ENCODE measurements at places on chromosomes 5 and 9. TPM values are rescaled to one million over a fixed set of nuclear protein-coding genes. Genes with fewer than 3 reads are reported as not detected.

GRCh38 chr5:33309068-33309467 is 131.7 kb upstream of the TARS1 start:
- no peak for DNase-seq

IFNA2 gene
- not detected for total RNA-seq

TNC gene
- 154 TPM for total RNA-seq

DNA sequence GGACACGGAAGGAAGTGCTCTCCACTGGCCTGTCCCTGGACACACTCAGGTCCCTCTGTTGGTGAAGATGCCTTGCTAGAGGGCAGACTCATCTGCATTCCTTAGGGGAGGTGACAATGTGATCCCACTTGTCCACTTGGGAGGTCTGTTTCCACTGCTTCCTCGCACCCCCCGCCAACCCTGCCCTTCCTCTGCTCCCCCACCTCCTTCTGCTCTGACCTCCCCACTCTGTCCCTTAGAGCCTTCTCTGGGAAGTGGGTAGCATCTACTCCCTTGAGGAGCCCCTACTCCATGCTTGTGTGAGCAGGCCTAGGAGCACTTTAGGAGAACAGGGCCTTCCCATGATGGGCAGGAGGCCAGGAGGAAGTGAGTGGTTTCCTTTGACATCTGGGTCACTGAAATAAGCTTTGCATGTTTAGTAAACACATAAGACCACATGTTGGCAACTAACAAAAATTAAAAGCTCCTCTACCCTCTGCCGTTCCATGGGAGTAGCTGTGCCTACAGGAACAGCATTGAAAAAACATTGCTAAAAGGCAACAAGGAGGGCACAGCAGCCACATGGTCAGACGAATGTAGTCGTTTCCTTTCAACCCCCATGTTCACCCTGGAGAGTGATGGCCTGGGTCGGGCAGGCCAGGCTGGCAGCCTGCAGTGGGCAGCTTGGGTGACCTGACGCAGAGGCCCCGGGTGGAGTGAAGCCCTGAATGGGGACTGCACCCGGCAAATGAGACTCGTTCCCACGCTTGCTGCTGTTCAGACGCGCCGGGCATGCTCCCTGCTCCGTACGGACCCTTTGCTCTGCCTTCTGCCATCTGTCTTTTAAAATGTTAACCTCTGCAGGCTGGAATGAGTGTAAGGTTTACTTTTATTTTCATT is 634.0 kb downstream of the IRX1 start:
- DNase-seq, result no peak

DNA sequence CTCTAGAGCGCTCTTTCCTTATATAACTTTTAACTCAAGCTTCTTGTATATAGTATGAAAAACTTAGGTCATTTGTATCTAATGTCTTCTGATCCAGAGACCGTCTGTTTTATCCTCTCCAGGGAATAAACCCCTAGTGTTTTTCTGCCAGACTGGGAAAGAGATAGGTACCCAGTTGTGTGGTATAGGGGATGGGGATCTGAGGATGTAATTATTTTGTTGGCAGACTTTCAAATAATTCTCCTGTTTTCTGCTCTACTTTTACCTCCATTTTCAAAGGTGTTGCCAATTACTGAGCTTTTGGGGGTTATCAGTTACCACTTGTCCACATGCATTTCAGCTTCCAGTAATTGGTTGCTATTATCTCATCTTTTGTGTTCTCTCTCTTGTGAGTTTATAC is 17.9 kb downstream of the CCDC171 start:
- no peak for DNase-seq

DNA sequence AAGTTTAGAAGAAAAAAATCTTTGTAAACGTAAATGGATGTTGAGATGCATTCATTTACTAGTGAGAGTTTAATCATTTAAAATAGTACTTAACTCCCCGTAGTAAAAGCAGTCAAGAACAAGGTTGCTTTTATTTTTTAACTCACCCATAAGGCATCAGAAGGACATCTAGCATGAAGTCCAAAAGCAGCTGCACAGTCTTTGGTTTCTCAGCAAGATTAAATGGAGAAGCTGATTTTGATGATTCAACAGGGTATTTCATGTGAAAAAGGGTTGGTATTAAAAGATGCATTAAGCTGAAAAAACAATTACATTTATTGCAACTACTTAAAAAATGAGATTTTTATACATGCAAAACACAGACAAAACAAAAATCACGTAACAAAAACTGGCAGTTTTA is 44.0 kb downstream of the ECPAS start:
- DNase-seq, result no peak

RECK gene
- total RNA-seq, result 19.2 TPM

CORO2A gene
- 3.1 TPM for total RNA-seq

ELAVL2 gene
- not detected for total RNA-seq

GRCh38 chr5:107937651-107938355 is 267.1 kb upstream of the EFNA5 start:
- DNase-seq, result no peak

- DNase-seq, result peak; percentile 55
These were observed 21.6 kb downstream of the SH3GLB2 start for GRCh38 chr9:129006328-129007034.

- DNase-seq, result no peak
These were observed 141.1 kb upstream of the OR13F1 start for GRCh38 chr9:104362912-104363472.

DNA sequence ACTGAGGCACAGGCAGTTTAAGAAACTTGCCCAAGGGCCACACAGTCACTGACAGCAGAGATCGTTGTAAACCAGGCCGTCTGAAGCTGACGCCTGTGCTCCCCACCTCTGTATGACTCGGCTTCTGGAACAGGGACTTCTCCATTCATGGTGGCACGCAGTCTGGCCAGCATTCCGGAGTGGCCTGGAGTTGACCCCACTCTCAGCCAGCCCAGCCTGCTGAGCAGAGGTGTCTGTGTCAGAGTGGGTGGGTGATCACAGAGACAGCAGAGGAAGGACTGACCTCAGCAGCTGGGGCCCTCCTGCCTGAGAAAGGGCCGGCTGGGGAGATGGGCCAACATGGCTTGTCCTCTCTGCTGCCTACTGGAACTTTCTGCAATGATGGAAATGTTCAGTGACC is 12.6 kb downstream of the LRSAM1 start:
- DNase-seq, result no peak

DNA sequence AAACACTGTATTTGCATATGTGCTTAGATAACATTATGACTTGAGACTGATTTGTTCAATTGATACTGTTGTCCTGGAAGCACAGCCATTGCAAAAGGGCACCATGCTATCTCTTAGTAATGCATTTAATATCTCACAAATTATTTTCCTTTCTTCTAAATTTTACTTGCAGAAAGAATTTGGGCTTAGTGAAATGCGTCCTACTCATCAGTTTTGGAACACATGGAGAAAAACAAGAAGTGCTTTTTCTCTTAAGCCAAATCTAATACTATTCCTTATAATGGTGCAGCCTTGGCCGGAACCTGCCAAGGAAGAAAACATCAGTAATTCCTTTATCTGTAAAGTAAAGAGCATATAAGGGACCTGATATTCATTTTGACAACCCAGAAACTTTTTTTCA is 172.2 kb upstream of the ZNF608 start:
- no peak for DNase-seq

DNA sequence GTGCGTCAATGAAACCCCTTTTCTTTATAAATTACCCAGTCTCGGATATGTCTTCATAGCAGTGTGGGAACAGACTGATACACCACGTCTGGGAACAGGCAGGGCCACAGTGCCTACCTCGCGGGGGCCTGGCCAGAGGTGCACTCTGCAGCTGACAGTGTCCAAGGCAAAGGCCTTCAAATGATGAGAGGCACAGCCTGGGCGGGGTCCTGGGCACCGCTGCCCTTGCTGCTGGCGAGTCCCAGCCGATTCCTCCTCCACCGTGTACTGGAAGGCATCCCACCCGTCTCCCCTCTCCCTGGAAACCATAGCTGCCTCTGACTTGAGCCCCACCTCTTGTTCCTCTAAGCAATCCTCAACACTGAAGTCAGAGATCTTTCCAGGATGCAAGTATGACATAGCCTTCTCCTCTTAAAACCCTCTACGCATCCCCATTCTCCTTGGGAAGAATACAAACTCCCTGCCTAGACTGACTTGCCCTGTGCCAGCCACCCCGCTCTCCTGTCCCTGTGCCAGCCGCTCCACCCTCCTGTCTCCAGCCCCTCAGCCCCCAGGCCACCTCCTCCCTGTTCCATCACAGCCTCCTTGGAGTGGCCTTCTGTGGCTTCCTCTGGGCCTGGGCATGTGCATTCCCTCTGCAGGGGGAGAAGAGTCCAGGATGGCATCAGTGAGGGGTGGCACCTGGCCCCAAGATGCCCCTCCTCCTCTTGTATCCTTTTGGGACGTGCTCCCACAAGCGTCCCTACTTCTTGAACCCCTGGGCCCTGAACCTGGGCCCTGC is 8.1 kb upstream of the COL5A1 start:
- DNase-seq, result peak; percentile 8

DNA sequence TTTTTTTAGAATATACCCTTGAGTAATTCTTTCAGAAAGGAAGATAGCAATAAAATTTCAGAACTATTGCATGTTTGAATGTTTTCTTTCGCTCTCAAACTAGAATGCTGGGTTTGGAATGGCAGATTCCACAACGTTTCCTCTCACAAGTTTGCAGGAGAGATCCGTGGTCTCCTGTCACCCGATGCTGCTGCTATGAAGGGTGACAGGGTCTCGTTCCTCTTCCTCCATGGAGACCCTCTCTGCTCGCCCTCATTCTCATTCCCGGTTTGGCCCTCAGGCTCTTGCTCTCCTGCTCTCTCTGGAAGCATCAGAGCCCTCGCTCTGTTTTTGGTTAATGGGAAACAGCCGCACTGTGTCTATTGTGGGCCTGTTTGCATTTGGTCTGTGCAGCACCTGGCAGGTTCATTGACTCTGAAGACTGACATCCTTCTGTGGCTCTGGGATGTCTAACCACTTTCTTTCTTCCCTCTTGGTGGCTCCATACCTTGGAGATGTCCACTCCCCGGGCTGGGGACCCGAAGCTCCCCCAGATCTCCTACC is 12.6 kb upstream of the FAM163B start:
- DNase-seq, result no peak

DNA sequence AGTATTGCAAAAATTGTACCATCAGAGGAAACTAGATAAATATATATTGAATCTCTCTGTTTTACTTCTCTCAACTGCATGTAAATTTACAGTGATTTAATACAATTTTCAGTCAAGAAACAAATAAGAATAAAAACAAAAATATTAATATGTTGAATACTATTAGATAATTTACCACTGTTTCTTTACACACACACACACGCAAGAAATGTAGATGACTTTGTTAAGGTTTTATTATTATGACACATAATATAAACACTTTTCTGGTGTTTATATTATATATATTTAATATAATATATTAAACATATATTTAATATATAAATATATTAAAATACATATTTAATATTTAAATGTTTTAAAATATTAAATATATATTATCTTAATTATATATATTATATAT is 814.3 kb upstream of the CDH10 start:
- DNase-seq, result no peak

GRCh38 chr9:7545371-7546165 is 254.0 kb downstream of the DMAC1 start:
- DNase-seq, result no peak

DNA sequence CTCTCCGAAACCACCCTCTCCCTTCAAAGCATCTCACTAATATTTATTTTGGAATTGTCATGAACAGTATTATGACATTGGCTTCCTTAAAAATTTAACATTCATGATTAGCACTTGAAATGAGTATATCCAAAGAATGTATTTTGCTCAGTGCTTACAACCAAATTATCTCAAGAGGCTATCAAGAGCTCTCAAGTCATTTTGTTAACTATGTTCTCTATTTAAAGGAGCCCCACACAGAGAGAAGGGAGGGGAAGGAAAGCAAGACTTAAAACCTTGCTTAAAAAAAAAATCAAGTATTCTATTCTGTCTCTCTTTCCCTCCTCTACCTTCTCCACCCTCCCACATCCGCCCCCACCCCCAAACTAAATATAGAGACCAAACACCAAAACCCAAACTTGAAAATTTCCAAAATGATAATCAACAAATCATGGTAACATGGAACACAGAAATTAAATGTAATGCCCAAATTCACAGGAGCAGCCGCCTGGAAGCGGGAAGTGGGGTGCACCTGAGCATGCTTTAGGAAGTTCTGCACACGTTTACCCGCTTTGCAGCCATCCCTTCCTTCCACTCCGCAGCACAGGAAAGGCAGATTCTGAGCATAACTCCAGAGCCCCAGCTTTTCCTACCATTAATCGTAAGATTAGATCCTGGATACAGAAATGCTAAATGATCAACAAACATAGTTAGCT is 66.9 kb downstream of the EBF1 start:
- no peak for DNase-seq

STC2 gene
- 3.9 TPM for total RNA-seq

DNA sequence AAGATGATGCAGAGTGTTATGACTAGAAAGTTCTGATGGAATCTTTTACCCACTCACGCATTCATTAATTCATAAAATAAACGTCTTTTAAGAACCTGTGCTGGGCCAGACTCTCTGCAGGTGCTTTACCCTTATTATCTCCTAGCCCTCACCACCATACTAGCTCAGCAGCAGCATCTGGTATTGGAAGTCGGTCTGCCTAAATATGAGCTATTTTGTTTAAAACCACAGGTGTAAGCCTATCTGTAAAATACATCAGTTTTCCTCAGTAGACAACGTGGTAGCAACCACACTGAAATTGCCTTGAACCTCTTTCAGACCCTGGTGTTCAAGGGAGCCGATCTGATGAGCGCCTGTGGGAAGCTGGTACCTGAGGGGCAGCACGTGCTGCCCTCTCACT is 69.4 kb downstream of the PPIC start:
- DNase-seq, result no peak

DNA sequence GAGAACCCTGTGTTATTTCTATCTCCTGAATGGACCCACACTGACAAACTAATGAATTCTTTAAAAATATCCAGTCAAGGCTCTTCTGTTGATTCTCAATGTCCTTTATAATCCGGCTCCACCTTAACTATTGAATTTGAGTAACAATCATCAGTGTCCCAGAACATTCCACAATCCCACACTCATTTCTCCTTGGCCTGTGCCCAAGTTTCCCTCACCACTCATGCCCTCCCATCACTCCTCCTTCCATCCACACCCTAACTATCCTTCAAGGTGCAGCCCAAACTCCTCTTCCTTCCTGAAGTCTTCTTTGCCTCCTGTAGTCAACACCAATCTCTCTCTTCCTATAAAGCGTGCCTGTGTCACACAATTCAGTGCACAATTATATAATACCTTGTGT is 106.1 kb downstream of the NUDT12 start:
- no peak for DNase-seq

OR13F1 gene
- not detected for total RNA-seq

PCAT7 gene
- total RNA-seq, result not detected

GRCh38 chr5:144195448-144195847 is 24.8 kb downstream of the KCTD16 start:
- DNase-seq, result no peak

GLDC gene
- 14.4 TPM for total RNA-seq

DNA sequence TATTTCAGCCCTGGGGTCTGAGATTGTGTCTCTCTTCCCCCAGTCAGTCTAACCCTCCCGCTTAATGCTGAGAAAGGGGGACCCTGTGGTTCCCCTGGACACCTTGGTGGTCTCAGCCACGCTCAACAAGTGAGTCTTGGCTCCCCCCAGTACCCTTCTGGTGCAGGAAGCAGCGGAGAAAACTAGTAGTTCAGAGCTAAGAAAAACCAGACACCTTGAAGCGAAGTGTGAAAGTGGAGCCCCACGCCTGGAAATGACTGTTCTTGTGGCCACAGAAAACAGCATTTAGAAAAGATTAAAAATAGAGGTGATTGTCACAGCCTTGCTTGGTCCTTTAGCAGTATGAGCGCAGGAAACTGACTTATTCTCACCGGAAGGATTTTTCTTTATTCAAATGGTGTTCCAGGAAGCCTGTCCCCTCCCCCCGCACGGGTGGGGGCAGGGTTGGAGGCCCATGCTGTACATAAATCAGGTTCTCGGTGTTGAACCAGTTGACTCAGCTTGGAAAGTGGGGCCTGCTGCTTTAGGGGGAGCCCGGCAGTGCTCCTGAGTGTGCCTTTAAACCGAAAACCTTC is 8.1 kb downstream of the ARPC5L start:
- DNase-seq, result no peak

Data from tibial nerve (tissue), 4 donors.